ENCODE measurements at places on chromosomes 3 and 15. TPM values are rescaled to one million over a fixed set of nuclear protein-coding genes. Genes with fewer than 3 reads are reported as not detected.
A peak's percentile ranks its signal among the peaks of the same experiment; 100 is the strongest.

- DNase-seq: no peak
These were observed 760.3 kb upstream of the ARRDC4 start for GRCh38 chr15:97200161-97200560.

Gene MME
- 0.80 TPM for polyA plus RNA-seq

Gene SMAD6
- 3.8 TPM for polyA plus RNA-seq

DNA sequence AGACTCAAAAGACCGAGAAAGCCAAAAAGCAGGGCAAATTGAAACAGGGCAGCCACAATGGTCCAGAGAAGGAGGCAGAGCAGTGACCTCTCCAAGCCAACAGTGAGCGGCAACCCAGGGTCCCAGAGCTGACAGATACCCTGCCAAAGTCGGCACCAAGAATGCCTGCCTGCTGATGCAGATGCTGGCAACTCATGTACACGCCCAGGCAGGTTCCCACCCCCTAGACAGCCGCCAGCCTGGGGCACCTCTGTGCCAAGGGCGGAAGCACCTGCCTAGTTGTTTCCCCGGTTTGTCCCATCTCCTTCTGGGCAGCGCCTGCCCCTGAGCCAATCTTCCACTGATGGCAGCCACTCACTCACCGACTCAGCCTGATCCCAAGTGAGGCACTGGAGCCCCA, 22.1 kb downstream of the KLHL25 start:
- no peak for DNase-seq

Gene MESP2
- not detected for polyA plus RNA-seq

DNA sequence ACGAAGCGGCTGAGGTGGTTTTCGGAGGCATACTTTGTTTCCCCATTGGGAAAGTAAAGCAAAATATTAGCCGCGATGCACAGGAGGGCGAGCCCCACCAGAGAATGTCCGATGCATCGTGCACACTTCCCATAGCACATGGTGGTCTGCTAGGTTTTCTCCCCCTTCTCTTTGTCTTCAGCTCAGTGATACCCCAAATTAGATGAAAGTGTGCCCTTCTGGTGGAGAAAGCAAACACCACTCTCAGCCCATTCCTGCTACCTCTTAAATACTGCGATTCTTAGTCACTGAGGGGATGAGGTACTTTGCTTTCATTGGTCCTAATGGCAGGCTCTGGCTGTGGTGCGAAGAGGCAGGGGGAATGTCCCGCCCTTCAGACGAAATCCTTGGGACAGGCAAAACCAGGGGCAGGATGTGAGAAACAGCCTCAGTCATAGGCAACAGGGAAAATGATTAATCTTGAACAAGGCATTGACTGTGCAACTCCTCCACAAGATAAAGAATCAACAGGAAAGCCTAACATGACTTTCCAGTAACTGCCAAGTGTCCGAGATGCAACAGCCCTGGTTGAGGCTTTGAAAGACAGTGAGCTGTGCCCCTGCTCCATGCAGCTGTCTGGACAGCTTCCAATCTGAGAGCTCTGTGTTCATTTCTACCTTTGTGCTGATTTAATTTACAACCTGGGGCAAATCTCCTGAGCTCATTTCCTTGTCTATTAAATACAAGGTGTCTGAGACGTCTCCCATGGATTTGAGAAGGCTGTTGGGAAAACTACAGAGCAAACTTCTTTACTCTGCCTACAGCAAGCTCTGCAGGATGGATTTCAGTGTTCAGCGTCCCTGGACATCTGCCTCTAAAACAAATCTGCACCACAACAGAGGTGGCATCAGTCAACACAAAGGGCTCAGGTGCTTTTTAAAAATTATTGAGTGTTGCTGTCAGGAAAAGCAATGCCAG, at the start of gene TM4SF1:
TM4SF1 (minus strand) TSS at position 242 of the 957 bp plus-strand sequence; CDS start at position 140, 102 bp downstream.
- peak; percentile 61 for DNase-seq

GRCh38 chr3:128808672-128809071, 70.7 kb upstream of the ACAD9 start:
- DNase-seq: no peak

DNA sequence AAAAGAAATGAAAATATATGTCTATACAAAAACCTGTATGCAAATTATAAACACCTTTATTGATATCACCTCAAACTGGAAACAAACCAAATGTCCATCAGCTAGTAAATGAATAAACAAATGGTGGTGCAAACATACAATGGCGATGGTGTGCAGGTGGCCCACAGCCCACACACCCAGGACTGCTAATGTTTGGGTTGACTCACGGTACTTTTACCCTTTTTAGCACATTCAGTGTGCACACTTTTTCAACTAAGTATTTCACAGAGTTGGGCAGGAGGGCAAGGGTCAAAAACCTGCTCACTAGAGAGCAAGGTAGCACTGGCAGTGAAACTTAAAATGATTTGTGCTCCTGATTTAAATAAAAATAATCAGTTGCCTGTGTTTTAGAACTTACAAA, 123.1 kb upstream of the BHLHE40 start:
- DNase-seq: no peak

- DNase-seq: no peak
These were observed 20.3 kb upstream of the MAP3K13 start for GRCh38 chr3:185342459-185343174.

Gene FGD5
- polyA plus RNA-seq: 11.5 TPM

- DNase-seq: no peak
These were observed 157.8 kb upstream of the CTNNB1 start for GRCh38 chr3:41041462-41041861.

DNA sequence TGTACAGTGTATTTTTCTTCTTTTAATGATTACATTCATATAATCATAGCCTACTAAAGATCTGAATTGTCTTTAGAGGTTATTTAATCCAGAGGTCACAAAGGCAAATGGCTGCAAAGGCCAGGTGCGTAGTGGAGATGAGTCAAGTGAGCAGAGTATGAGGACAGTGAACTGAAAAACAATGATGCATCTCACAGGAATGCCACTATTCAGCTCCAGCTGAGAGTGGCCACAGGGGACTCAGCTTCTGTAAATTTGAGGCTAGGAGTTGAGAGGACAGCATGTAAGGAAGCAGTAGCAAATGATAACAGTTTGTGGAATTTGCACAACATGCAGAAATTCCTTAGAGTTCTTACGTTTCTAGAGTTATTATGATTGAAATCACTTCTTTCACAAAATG, 50.4 kb downstream of the COL6A5 start:
- no peak for DNase-seq

Gene FSD2
- polyA plus RNA-seq: 0.01 TPM

DNA sequence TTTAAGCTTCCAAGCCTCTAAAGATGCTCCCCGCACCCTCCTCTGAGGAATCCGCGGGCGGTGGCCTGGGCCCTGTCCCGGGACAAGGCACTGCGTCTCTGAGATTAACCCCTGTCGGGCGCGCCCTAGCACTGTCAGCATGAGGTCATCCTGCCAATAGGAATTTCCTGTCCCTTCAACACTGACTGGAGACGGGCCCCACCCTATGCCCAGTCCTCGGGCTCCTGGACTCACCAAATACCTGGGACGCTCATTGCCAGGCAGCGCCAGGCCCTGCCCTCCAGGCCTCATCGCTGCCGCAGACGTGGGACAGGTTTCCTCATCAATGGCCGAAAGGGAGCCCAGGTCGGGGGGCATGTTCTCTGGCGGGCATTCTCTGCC, 67.6 kb upstream of the SH3GL3 start:
- no peak for DNase-seq
